ENCODE measurements at places on chromosomes 12 and 14.

DNA sequence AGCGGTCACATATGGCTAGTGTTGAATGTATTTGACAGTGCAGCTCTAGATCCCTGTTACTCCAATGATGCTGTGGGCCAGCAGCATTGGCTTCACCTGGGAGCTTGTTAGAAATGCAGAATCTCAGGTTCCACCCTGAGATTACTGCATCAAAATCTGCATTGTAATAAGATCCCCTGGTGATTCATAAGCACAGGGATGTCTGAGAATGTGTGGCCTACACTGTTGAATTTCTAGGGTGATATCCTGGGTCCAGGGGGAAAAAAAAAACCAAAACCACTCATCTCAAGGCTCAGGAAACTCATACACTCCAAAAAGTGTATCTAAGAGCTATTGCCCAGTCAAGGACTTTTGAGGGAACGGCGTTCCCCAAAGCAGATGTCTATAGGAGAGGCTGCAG is 196.8 kb downstream of the PPM1H start:
- DNase-seq, result no peak

- DNase-seq, result no peak
Observed at GRCh38 chr12:52361553-52361952, 5.7 kb downstream of the KRT85 start.

GRCh38 chr12:124883263-124884130 is 19.8 kb upstream of the SCARB1 start:
- DNase-seq, result no peak

- no peak for DNase-seq
Observed at GRCh38 chr12:27464220-27464554, 17.7 kb downstream of the SMCO2 start.

GRCh38 chr12:106090591-106091445 is 47.9 kb downstream of the NUAK1 start:
- no peak for DNase-seq

- peak; percentile 65 for DNase-seq
Observed at GRCh38 chr12:109804820-109805761, 28.1 kb downstream of the TRPV4 start.

- no peak for DNase-seq
Observed at GRCh38 chr12:127284870-127285431, 982.0 kb upstream of the TMEM132C start.

DNA sequence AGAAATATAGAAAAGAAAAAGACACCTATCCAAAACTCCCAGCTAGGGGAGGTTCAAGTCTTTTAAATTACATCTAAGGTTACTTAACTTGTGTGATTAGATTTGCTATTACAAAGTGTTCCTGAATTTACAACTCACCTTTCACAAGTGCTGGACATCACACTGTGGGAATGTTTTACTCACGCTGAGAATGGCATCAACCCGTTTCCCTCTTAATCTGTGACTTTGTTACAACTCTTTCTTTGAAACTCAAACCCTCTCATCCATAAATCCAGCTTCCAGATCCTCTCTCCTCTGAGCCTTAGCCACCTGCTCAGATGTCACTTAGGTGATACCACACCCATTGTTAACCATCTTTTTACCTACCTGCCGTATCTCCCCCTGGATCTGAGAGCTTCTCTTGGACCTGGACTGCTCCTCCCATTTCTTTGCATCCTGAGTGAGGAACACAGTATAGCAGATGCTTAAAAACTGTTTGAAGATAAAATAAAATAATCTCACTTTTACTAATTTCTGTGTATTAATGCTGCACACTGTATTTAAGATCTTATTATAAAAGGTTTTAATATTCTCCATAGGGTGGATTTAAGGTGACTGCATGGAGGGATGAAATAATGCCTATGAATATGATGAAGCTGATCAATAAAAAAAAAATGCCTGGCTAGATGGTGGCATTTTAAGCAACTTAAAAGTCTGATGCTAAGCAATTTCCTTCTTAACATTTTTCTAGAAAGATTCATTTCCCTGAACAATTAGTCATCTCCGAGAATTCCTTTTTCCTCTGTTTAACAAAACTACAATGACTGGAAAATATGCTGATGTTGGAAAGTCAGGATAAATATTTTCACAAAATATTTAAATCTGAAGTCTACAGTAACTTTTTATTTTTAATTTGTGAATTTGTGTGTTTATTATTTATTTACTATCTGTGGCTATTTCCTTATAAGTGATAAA is 39.1 kb upstream of the NAP1L1 start:
- DNase-seq, result no peak

DNA sequence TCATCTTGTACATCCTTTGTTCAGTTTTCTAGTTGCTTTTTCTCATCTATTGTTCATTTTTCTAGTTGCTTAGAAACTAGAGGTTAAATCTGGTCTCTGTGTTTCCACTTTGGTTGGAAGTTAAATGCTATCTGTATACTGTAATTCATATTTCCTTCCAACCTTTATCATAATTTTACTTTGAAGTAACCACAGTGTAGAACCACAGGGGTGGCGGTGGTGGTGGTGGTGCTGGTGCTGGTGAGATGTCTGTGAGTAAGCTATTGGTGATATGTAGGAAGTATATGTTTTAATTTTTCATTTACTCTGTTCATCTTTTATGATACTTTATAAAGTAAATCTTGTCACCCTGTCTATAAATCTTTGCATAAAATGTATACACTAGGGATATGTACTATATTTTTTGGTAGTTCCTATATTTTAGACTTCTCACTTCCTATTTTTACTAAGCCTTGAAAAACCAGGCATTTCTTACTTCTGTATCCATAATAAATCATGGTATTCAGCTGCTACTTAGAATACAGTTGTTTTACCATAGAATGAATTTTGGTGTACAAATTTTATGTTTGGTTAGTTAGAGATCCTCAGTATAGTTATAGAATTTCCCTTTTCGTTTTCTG is 31.9 kb downstream of the CCDC91 start:
- DNase-seq, result peak; percentile 66

GRCh38 chr12:100717733-100718067 is 76.9 kb upstream of the ANO4 start:
- no peak for DNase-seq

GRCh38 chr12:7961395-7962178 is 25.6 kb upstream of the SLC2A3 start:
- no peak for DNase-seq

DNA sequence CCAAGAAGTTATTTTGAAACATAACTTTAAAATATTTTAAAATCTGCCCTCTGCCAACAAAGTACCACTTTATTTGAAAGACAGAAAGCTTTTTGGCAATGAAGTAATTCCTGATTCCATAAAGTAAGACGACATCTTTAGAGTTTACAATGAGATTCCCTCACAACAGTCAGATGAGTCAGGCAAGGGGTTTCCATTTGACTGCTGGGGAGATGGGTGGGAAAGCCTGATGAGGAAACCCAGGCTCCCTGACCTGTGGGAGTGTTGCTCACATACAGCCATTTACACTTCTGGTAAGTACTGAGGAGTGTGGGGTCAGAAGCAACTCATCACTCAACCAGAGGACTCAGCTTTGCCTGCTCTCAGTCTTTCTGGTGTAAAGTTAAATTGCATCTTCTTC is 10.2 kb downstream of the KITLG start:
- no peak for DNase-seq

DNA sequence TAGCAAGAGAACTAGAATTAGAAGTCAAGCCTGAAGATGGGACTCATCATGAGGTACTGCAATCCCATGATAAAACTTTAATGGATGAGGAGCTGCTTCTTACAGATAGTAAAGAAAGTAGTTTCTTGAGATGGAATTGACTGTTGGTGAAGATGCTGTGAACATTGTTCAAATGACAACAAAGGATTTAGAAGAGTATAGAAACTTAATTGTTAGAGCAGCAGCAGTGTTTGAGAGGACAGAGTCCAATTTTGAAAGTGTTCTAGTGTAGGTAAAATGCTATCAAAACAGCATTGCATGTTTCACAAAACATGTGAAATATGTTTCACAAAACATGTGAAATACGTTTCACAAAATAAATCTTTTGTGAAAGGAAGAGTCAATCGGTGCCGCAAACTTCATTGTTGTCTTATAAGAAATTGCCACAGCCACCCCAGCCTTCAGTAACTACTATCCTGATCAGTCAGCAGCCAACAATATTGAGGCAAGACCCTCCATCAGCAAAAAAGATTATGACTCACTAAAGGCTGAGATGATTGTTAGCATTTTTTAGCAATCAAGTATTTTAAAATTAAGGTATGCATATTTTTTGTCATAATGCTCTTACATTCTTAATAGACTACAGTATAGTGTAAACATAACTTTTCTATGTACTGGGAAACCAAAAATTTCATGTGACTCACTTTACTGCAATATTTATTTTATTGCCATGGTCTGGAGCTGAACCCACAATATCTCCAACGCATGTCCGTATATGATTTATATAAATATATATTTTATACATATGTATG is 173.4 kb upstream of the BMP4 start:
- DNase-seq, result no peak

- DNase-seq, result no peak
Observed at GRCh38 chr14:68421116-68421515, 371.8 kb downstream of the ZFP36L1 start.

- DNase-seq, result no peak
Observed at GRCh38 chr12:79063258-79063657, 198.7 kb downstream of the SYT1 start.

DNA sequence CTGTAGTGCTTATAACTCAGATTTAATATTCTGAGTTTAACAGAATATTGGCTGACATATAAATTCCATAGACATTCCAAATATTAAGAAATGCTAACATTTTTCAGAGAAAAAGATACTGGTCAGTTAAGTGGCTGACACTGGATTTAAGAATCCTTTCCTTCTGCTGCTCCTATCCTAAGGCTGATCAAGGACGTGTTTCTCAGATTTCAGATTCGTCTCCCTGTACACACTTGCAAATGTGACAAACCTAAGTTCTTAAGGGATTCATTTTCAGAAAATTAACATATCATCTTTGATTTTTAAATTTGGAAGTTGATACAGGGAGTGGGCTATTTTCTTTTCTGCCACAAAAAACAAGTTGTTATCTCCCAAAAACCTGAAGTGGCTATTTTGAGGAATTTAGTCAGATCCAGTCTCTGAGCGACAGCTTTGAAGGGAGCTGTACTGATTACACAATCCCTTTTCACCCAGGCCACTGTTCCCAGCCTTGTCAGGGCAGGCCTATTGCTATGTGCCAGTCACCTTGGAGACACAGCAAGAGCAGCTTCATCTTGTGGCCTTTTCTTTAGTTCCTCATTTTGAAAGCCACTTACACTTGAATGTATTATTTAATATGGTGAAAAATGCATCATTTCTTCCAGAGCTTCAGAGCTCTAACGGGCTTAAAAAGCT is 370.6 kb downstream of the KCNH5 start:
- DNase-seq, result no peak

DNA sequence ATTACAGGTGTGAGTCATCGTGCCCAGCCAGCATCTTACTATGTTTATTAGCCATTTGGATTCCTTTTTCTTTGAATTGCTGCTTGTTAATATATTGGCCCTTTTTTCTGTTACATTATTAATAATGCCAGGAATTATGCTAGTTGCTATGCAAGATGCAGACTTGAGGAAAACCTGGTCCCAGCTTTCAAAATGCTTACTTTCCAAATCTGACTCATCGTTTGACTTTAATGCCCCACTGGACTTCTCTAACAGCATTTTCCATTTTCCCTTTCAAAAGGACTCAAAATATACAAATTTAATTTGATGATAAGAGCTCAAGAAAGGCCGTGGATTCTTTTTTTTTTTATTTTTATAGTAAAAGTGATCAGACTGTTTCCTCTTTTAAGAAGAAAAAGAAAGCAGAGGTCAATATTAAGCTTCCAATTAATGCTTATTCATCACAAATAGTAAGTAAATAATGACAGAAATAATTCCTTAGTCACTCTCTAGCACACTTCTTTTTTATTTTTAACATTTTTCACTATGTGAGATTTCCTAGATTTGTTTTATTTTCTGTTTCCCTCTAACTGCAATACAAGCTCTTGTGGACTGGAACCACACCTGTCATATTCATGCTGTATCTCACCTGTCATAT is 146.1 kb upstream of the FGD4 start:
- no peak for DNase-seq

- DNase-seq, result no peak
Observed at GRCh38 chr12:57226588-57227314, 2.8 kb upstream of the SHMT2 start.

- DNase-seq, result no peak
Observed at GRCh38 chr12:11863478-11863906, 207.2 kb upstream of the BCL2L14 start.

- DNase-seq, result no peak
Observed at GRCh38 chr12:131242741-131243496, 289.2 kb downstream of the ADGRD1 start.

GRCh38 chr14:81594012-81594411 is 60.4 kb upstream of the SEL1L start:
- no peak for DNase-seq

DNA sequence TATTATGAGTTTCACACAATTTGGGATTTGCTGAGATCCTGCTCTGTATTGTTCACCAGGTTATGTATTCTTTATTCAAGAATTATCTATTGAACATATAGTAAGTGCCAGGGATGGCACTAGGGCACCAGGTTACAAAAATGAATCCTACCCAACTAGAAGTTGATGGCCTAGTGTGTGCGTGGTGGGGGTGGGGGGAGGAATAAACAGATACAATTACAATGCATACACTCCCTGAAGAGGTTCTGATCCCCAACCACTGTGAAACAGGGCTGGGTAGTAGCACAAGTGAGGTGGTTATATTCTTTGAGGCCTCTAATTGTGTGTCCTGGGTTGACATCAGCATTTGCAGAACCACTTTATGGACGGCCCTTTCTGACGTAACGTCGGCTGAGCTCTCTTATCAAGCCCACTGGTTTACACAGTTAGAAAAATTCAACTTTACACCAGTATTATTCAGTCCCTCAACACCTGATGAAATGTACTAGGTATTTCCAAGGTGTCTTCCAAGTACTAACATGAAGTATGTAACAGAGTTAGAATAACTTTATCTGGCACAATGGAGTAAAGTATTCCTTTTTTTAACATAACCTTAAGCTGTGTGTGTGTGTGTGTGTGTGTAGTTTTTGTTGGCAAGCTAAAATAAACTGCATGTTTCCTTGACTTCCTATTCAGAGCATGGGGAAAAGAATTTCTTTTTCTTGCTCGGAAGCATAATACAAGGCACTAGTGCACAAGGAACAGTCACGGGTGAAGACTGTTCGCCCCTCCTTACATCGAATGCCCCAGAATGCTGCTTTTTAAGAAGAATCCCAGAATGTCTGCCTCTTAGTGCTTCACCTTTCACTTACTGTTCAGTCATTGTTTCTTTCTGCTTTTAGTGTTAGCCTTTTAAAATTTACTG is 8.1 kb upstream of the GLRX5 start:
- no peak for DNase-seq

GRCh38 chr14:51430633-51431032 is 190.6 kb downstream of the TMX1 start:
- DNase-seq, result no peak

- DNase-seq, result no peak
Observed at GRCh38 chr12:127500512-127501035, 766.4 kb upstream of the TMEM132C start.

All from activated CD4-positive, alpha-beta T cell treated with anti-CD3 and anti-CD28 coated beads, Interleukin-2, amount 50 U/mL, for 4 hours (primary cell).